Renal cortex interstitium (tissue), 15 donors: ENCODE measurements at places on chromosomes 7 and 10. TPM values are rescaled to one million over a fixed set of nuclear protein-coding genes. Genes with fewer than 3 reads are reported as not detected.

GRCh38 chr7:29289156-29290021 lies 94.8 kb downstream of the CHN2 start:
- no peak for DNase-seq

GRCh38 chr10:42969909-42970308 lies 107.0 kb upstream of the RET start:
- no peak for DNase-seq

BMI1 gene
- polyA plus RNA-seq: 94.3 TPM

MAD1L1 gene
- 26.3 TPM for polyA plus RNA-seq

DNA sequence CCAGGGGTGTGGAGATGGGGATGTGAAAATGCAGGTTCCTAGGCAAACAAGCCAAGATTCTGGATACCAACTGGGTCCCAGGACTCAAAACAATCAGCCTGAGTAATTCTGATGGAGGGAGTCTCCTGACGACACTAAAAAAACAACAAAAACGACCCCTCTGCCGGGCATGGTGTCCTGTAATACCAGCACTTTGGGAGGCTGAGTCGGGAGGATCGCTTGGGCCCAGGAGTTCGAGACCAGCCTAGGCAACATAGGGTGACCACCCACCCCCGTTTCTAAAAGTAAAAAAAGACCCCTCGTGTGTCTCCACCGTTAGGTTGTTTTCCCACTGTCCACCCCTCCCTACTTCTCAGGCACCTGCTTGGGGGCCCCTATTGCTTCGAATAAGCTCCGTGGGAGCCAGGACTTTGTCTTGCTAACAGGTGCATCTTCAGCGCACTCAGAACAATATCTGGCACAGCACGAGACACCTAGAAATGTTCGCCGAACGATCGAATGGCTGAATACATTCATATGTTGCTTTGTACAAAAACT lies 743 bp upstream of the NRF1 start:
- DNase-seq: no peak

OR2A7 gene
- 11.6 TPM for polyA plus RNA-seq

CCM2 gene
- polyA plus RNA-seq: 32.9 TPM

DNA sequence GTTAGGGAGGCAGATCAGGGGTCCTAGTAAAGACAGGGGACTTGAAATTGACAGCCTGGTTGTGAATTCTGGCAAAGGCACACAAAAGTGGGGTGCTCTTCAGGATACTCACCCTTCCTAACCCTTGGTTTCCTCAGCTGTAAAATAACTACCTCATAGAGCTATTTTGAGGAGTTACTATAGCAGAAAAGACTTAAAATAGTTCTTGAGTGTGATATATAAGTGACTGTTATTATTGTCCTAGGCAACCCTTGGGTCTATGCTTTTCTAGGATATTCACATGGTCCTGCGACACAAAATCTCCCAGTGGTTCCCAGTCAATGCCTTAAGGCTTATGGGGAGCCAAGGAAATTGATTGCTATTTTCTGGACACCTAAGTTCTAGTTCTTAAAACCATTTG lies 98.1 kb upstream of the NAMPT start:
- DNase-seq: no peak

GRCh38 chr7:105926131-105926530 lies 36.9 kb upstream of the CDHR3 start:
- no peak for DNase-seq
